ENCODE measurements at places on chromosomes 2 and 18. TPM values are rescaled to one million over a fixed set of nuclear protein-coding genes. Genes with fewer than 3 reads are reported as not detected.
A peak's percentile ranks its signal among the peaks of the same experiment; 100 is the strongest.

DNA sequence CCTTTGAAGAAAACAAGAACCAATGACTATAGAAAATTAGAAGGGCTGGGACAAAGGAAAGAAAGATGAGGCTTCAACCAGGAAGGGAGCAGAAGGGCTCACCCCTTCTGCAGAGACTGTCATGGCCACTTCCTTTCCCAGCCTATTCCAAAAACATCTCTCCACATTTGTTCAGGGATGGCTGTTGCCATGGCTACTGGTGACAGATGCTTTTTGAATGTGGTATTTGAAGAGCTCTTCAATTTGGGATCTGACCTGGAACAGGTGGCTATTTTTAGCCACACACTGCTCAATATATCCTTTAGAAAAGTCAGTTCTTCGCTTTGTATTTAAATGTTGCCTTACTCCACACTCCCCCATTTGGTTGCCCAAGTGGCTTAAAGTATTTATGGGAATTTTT lies 64.1 kb upstream of the LCLAT1 start:
- DNase-seq = no peak

GRCh38 chr2:239150125-239151011 lies 250.5 kb downstream of the HDAC4 start:
- DNase-seq = peak; percentile 37

DNA sequence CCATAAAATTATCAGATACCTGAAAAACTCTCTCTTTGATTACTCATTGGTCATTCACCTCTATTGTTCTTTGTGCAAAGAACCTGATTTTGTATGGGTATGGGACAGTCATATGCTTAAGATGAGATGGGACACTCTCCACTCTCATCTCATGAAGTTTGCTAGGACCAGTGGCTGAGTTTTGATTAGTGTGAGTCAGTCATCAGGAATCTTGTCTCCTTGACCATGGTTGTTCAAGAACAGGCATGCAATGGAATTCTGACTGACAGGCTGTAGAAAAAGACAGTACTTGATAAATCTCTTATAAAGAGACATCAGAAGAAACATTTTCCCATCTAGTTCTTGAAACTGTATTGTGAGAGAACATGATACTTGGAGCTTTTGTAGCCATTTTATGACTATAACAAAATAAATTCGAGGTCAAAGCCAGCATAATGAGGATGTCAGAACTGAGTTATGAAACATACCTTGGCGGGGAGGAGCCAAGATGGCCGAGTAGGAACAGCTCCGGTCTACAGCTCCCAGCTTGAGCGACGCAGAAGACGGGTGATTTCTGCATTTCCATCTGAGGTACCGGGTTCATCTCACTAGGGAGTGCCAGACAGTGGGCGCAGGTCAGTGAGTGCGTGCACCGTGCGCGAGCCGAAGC lies 367.0 kb downstream of the NR4A2 start:
- no peak for DNase-seq

DNA sequence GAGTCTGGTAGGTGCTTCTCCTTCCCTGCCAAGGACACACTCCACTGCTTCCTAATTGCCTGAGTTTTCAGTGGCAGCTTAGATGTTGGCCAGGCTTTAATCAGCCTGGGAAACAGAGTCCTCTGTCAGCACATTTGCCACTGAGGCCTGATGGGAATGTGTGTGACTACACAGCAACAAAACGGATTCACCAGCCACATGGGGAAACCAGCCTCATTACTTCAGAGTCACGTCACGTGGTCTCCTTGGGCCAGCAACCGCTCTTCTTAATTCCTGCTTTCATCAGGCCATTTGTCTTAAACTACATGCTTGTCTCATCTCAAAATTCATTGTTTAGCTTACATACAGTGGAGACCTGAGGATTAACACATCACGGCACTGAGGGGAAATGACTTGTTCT lies 93.9 kb upstream of the LTBP1 start:
- no peak for DNase-seq

DNA sequence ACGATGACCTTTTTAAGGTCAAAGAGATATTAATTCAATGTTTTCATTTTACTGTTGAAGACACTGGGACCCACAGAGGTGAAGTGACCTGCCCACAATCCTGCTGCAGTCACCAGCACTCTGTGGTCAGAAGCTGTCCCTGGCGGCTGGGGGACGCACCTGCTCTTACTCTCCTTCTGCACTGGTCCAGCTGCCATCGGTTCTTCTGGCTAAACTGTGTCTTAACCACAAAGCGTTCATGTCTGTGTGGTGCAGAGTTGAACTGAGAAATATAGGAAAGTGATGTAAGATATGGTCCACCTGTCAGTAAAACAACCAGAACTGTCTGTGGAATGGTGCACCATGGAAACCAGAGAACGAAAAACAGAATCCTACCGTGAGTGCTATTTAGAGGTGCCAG lies 44.9 kb upstream of the SMIM21 start:
- no peak for DNase-seq

DNA sequence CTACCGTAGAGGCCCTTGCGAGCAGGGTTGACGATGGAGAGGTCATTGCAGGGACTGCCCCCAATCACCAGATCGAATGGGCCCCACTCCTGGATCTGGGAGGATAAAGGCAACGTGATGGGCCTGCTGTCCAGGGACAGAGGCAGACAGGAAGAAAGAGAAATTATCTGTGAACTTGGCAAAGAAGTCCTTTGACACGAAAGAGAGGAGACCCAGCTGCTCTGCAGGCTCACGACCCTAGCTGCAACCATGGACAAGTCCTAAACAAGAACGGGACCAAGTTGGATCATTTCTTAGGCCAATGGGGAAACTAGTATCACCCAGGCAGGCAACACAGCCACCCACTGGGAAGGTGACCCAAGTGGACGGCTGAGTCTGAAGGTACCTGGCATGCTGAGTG lies 72.3 kb upstream of the POMC start:
- no peak for DNase-seq

DNA sequence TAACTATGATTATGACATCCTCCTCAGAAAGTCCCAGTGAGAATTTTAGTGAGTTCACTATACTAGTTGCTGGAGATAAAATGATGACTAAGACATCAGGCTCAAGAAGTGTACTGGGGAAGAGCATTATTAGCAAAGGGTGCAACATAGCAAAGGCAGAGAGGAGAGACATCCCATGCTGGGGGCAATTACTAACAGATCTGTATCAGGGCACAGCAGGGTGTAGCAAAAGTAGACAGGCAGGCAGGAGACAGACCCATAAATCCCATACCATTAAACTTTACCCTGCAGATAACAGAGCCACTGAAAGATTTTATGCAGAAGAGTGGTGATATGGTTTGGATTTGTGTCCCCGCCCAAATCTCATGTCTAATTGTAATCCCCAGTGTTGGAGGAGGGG lies 161.7 kb downstream of the SP3 start:
- DNase-seq = no peak

DNA sequence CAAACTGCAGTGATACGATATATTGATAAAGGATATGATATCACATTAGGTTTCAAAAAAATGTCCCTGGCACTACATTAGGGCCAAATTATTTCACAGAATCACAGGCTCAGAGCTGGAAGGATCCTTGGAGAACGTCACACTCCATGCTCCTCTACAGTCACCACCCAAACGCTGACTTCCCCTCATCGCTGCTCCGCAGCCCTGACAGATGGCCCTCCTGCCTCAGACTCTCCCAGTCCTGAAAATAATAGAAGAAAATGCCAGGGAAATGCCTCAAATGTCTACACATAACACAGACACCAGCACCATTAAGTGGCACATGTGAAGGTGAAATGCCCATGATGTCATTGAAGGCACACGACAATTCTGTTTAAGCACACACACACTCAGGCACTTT lies 72.0 kb downstream of the ZNF521 start:
- no peak for DNase-seq

DNA sequence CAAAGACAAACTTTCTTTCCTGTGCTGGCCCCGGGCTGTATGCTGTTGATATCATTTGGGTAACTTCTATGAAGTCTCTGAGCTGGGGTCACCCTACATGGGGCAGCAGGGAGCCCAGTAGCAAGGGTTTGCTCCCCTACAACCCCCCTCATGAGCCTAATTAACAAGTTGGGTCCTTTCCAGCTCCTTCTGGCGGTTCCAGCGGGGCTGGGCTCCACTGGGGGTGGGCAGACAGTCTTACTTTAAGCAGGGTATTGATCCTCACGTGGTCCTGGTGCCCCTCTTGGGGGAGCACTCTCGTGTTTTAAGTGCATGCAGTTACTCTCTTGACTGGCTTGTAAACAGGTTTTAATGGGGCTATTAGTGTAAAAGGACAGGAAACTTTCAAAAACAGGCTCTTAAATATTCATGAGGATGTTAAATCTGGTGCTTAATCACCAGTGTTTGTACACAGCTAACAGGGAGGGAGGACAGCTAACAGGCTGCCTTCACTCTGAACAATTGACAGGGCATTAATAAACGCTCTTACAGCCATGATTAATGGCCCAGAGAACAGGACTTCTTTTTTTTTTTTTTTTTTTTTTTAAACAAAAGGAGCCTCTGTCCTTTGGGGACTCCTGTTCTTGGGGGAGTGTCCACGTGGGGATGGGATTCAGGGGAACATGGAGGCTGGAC lies 36.6 kb upstream of the SKOR2 start:
- no peak for DNase-seq

DNA sequence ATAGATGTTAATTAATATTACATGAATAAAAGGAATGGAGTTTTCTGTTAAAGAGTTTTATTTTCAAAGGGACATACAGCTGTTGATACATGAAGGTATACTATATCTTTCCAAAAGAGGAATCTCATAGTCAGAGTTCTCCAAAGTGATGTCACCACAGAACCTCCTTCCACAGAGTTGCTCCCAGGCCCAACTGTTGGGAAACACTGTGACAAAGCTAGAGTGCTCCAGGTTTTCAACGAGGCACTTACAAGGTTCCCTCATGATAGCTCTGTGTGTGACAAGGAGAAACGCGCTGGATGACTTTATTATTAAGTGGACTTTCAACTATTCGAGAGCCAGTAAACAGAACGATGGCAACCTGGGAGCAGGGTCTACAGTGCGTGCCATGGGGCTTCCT lies 33.5 kb downstream of the PTPN18 start:
- DNase-seq = no peak

DNA sequence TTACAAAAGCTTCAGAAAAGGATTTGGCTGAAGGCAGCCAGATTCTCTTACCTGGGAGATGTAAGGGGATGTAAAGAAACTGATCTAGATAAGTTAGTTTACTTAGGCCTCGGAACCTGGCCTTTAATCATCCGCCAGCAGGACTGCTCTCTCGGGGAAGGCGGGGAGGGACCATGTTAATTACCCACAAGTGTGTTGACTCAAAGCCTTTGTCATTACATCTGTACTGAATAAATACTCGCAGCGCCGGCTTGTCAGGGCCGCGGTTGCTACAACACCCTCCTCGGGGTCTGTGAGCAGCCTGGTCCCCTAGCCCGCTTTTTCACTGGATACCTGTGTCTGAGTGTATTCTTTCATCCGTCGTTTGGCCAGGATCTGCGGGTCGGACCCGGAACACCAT lies 6.7 kb downstream of the CHMP3 start:
- peak; percentile 44 for DNase-seq

GRCh38 chr2:1495676-1496358 lies 82.6 kb downstream of the TPO start:
- DNase-seq = no peak

DNA sequence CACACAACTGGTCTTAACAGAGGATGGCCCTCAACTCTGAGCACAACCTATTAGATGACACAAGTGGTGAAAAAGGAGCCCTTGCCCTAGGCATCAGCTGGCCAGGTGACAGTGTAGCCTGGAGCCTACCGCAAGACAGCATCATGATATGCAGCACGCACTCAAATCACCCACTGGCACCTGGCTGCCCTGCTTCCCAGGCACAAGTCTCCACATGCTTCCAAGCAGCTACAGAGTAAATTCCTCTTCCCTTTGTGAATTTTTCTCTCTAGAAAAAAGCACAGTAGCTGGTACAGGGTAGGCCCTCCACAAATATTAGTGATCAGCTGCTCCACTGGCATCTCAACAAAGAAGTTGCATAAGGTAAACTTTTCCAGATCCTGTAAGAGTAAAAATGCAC lies 6.0 kb downstream of the FBXO15 start:
- no peak for DNase-seq

GRCh38 chr2:209591021-209591420 lies 167.2 kb downstream of the MAP2 start:
- DNase-seq = no peak

DNA sequence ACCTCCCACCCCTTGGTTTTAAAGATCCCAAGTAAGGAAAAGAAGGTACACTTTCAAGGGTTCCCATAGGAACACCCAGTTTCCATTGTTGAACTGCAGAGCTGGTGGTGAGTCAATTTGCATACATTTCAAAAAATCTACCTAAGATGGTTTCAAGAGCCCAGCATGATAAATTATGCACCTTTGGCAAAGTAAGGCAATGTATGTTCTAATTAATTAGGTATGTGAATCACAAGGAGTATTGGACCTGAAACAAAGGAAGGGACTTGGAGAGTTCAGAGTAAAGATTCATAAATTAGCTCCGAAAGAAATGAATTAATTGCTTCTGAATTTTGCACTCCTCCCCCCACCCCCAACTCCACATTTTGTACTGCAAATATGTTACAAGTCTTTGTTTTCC lies 459.7 kb downstream of the LRATD1 start:
- no peak for DNase-seq

DNA sequence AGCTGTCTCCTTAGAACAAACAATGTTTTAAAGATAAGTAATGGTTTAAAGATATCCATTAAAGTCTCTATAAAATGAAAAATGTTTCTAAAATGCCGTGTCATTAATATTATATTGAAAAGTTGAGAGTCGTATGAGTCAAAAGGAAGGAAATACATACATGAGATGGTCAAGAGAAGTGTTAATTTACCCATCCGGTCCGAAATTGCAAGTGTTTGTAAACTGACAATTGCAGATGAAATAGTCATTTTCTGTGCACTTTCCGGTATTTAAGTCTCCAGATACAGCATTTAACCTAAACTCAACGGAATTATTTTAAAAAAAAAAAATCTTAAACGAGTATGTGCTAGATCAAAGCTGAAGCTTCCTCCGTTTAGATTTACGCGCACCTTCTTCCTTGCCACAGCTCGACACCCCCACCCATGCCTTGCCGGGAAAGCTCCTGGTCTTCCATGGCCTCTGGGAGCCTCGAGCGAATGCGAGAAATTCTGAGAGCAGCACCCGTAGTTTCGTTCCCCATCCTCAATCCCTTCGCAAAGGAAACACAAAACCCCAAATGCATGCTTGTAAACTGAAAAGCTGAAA lies 1.8 kb downstream of the DSC3 start:
- no peak for DNase-seq

GRCh38 chr2:230737300-230737699 lies 24.7 kb downstream of the CAB39 start:
- DNase-seq = no peak

The GKN1 gene
- not detected for total RNA-seq

The HMSD gene
- total RNA-seq = 0.38 TPM

The CCDC68 gene
- 71.4 TPM for total RNA-seq

The SIX2 gene
- total RNA-seq = not detected

The DSC3 gene
- 0.61 TPM for total RNA-seq

The FEV gene
- 0.63 TPM for total RNA-seq

The GPAT2 gene
- total RNA-seq = 3.2 TPM

The TRIM43 gene
- not detected for total RNA-seq

The CRYGC gene
- not detected for total RNA-seq

Measured in mucosa of descending colon (tissue), 3 donors.